Fibroblast of pulmonary artery (primary cell): ENCODE measurements at places on chromosomes 7 and 10.
A peak's percentile ranks its signal among the peaks of the same experiment; 100 is the strongest.

DNA sequence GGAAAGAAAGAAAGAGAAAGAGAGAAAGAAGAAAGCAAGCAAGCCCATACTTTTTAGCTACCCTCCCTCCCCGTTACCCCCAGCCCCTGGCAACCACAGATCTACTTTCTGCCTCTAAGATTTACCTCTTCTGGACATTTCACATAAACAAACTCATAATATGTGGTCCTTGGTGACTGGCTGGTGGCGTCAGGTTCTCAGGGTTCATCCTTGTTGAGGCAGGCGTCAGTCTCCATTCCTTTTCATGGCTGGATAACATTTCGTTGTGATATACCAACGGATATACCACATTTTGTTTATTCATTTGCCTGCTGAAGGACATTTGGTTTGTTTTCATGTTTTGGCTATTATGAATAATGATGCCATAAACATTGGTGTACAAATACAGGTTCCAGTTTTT is 30.5 kb downstream of the CDH23 start:
- no peak for DNase-seq

DNA sequence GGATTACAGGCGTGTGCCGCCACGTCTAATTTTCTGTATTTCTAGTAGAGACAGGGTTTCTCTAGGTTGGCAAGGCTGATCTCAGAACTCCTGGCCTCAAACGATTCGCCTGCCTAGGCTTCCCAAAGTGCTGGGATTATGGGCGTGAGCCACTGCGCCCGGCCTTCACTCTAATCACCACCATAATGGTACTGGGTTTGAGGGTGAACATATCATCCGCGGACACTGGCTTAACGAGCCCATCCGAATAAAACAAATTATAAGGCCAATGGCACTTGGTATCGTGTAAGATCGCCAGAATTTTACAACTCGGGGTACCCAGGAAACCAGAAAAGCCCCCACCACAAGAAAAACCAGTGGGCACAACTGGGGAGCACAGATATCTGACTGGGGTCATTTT is 580 bp downstream of the FAM200A start:
- peak; percentile 25 for DNase-seq

GRCh38 chr10:3195286-3195685 is 22.7 kb upstream of the PITRM1 start:
- DNase-seq: no peak

DNA sequence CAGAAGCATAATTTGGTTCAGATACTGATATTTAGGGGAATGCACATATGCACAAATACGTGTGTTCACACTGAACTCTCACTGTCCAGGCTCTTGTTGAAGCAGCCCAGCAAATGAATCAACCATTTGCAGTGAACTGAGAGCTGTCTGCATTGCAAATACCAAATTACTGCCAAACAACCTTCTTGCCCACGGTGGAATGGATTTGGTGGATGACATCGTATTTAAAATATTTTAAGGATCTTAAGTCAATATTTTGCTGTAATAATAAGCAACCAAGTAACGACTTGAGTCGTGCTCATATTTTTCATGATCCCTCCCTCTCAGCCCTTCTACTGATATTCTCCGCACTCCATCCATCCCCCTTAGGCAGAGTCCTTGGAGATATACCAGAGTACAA is 107.9 kb upstream of the FEZF1 start:
- peak; percentile 20 for DNase-seq

GRCh38 chr7:107344799-107345198 is 125.1 kb upstream of the GPR22 start:
- no peak for DNase-seq

DNA sequence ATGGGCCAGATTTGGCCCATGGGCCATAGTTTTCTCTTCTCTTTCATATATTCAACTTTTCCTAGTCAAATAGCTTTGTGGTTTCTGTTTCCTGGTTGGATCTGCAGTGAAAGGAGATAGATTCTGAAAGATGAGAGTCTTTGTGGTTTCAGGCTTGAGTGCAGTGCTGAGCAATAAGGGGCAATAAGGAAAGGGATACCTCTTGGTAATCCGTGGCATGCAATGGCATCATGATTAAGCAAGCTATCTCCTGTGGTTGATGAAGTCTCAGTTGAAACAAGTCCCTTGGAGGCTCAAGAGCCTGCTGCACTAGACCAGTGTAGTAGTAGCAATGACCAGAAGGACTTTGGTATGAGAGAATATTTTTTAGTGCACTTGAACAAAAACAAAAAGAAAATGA is 187.7 kb upstream of the CNTNAP2 start:
- no peak for DNase-seq

DNA sequence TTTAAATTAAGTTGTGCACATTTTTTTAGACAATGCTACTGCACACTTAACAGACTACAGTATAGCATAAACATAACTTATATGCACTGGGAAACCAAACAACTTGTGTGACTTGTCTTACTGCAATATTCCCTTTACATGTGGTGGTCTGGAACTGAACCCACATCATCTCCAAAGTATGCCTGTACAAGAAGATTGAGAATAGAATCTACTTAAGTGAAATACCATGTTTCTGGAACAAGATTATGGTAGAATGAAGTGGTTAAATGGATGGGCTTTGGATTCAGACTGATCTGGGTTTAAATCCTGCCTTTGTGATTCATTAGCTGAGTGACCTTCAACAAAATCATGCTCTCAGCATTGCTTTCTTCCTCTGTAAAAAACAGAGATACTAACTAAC is 30.7 kb downstream of the CUL2 start:
- DNase-seq: no peak

DNA sequence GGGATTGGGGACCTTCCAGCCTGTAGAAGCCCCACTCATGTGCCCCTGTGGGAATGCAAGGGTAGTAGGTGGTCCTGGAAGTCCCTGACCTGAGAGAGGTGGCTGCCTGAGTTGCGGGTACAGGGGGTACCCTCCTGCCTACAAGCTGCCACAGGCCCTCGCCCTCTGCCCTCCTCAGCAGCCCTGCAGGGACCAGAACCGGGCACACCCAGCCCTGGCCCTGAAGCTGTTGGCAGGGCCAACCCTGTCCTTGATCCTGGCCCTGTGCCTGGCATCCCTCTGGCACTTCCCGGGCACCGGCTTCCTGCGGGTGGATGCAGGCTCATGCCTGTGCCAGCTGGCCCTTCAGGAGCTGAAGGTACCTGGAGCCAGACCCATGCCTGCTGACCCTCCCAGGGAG is 54.9 kb upstream of the ELN start:
- DNase-seq: no peak

DNA sequence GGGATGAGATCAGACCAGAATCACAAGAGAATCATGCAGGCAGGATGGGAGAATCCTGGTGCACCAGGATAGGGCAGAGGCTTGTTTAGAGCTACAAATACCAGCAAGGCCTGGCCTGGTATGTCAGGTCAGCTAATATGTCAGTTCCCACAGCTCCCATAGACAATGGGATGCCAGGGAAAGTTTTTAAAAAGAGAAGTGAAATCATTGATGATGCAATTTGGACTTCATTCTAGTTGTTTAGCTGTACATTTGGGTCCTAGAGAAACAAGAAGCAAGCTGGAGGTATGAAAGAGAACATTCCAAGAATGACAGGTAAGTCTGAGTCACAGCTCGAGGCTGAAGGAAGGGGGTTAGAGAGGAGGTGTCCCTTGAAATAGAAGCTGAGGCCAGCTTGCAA is 45.2 kb downstream of the GPR141 start:
- no peak for DNase-seq

GRCh38 chr10:95327367-95327766 is 36.6 kb upstream of the PDLIM1 start:
- DNase-seq: peak; percentile 69

DNA sequence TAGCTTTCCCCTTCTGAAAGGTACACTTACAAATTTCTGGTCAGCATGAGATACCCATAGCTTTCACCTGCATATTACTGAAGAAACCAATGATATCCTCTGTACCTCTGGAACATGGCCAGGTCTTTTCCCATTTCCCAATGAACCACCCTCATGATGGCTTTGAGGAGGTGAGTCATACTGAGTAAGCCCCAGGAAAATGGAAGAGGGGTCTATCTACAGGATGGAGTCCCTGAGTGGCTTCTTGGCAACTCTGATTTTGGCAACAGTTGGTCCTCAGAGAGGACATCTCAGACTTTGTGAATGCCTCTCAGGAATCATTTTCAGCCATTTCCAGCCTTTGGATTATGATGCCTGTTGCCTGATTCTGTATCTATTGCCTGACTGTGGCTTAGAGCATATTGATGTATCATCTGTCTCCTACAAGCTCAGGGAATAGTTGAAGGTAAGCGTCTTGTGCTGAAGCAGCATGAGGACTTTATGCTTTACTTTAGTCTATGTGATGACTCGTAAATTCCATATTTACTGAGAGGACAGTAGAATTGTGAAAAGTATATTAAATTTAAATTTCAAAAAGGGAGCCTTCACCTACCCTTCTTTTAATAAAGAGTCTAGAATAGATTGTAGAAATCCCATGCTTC is 84.7 kb upstream of the DKK1 start:
- peak; percentile 60 for DNase-seq

- no peak for DNase-seq
These were observed 12.8 kb downstream of the CRYGN start for GRCh38 chr7:151426904-151427704.

DNA sequence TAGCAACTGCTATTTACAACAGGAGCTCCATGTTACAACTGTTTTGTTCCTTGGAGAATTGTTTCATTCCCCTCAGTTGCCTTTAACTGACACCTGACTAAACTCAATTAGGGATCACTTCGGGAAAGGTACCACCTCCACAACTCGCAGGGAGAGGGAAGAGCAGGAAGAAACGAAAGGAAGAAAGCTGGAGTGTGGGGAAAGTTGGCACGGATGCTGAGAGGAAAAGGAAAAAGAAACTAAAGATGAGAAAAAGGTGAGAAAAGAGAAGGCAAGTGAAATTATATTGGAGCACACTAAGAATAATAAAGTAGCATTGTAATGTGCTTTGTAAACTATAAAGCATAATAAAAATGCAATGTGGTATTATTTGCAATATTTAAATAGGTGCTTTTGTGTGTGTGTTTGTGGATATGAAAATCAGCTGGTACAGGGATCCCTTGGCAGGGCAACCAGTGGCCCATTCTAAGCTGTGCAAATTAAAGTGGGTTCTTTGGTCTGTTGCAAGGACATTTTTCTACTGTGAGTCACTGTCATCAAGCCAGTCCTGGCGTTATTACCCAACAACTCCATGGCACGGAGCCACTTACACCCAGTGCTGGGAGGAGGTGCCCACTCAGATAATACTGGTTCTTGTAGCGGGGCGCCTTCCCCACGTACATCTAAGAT is 45.9 kb downstream of the HIPK2 start:
- DNase-seq: peak; percentile 98

GRCh38 chr7:155166108-155166507 is 96.0 kb downstream of the HTR5A start:
- no peak for DNase-seq

GRCh38 chr10:88127269-88127668 is 263.8 kb downstream of the PTEN start:
- DNase-seq: no peak

DNA sequence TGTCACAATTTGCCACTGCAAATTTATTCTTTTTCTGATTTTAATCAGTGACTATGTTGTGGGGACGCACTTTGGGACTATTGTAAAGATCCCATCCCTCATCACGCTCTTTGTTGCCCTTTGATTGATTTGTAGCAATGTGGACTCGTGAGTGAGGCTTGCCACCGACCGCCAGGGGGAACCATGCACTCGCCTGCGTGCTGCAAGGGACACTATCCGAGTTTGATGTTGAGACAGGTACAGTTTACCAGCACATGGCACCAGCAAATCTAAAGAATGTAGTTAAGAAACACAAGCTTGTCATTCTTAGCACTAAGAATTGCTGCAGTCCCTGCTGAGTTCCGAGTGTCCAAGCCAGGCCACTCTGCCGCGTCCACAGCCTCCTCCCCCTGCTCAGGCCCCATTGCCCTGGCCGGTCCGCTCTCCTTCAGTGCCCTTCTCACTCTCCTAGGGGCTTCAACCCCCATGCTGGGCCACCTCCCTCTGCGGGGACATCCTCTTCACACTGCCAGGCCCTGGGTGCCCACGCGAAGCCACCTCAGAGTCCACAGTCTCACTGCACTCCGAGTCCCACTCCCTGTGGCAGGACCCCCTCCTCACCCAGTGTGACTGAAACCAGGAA is 2.0 kb upstream of the SFTPA2 start:
- DNase-seq: peak; percentile 70

DNA sequence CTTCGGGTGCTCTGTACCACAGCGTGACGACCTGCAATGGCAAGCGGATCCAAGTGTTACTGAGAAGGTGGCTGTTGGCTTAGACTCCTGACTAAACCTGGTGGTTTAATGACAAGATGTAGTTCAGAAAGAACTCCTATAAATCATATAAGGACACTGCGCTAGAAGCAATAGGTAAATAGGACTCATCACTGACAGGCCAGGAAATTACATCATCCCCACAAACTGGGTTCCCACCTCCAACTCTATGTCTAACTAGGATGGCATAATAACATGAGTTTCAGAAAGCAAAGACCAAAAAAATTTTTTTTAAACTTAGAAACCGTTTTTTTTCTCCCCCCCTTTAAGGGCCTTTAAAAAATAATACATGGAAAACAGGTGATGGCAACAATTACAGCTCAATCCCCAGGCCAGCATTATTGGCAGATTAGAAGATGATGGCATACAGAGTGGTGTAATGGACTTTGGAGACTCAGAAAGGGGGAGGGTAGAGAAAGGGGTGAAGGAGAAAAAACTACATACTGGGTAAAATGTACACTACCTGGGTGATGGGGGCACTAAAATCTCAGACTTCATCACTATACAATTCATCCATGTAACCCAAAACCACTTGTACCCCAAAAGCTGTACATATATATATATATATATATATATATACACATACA is 81.4 kb upstream of the FAM133B start:
- no peak for DNase-seq

GRCh38 chr7:127903892-127904669 is 127.2 kb downstream of the LRRC4 start:
- DNase-seq: no peak

GRCh38 chr7:1032536-1033181 is 11.7 kb upstream of the GPR146 start:
- no peak for DNase-seq

GRCh38 chr10:56927701-56928100 is 566.6 kb upstream of the ZWINT start:
- DNase-seq: no peak

DNA sequence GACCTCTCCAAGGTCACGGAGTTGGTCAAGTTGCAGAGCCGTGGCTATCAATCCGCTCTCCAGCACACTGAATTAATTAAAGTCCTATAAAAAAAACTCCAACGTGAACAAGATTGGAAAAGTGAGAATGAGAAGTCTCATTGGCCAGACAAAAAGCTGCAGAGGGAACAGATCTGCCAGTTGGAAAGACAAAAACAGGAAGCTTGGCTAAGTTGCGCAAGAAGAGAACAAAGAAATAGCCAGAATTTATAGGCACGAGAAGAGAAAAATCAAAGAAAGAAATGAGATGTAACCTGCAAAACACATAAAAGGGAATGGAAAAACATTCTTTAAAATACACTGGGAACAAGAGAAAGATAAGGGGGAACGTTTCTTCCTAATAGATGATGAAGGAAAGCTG is 45.7 kb upstream of the CRTAC1 start:
- DNase-seq: no peak
